Stimulated activated CD4-positive, alpha-beta T cell treated with anti-CD3 and anti-CD28 coated beads, Interleukin-2, amount 100 ng/mL, for 24 hours (primary cell): ENCODE measurements at places on chromosomes 11 and 22.

- no peak for DNase-seq
Observed at GRCh38 chr11:87320123-87320522, 282.4 kb downstream of the TMEM135 start.

DNA sequence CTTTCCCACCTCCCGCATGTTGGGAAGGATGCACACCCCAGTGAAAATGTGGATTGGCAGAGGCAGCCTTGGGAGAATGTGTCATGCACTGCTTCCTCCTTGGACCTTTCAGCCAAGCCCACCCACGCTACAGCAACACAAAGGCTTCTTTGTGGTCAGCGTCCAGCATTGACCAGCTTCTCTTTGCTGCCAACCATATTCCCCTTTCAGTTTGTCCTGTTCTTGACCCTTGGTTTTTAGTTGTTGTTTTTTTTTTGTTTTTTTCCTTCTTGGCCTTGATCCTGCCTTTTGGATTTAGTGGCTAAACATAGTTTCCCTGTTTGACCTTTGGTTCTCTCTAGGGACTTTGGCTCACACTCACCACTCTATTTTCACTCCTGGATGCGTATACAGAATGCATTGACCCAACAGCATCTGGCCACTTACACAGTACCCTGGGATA is 573.6 kb downstream of the INSC start:
- no peak for DNase-seq

- no peak for DNase-seq
Observed at GRCh38 chr11:57111619-57112018, 70.1 kb upstream of the LRRC55 start.

- no peak for DNase-seq
Observed at GRCh38 chr11:64367931-64368672, 9.1 kb downstream of the RPS6KA4 start.

DNA sequence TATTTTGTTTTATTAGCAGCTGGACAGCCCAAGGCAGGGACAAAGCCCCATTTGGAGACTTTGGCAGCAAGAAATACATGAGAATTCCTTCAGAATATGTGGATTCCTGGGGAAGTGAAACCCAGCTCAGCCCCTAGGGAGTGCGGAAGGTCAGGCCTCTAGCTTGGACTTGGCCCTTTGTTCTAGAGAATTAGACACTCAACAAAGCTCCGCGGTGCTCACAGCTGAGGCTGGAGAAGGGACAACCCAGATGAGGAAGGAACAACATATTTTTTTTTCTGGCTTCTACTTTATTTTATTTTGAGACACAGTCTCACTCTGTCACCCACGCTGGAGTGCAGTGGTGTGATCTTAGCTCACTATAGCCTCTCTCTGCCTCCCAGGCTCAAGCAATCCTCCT is 44.7 kb upstream of the SEPTIN5 start:
- no peak for DNase-seq

DNA sequence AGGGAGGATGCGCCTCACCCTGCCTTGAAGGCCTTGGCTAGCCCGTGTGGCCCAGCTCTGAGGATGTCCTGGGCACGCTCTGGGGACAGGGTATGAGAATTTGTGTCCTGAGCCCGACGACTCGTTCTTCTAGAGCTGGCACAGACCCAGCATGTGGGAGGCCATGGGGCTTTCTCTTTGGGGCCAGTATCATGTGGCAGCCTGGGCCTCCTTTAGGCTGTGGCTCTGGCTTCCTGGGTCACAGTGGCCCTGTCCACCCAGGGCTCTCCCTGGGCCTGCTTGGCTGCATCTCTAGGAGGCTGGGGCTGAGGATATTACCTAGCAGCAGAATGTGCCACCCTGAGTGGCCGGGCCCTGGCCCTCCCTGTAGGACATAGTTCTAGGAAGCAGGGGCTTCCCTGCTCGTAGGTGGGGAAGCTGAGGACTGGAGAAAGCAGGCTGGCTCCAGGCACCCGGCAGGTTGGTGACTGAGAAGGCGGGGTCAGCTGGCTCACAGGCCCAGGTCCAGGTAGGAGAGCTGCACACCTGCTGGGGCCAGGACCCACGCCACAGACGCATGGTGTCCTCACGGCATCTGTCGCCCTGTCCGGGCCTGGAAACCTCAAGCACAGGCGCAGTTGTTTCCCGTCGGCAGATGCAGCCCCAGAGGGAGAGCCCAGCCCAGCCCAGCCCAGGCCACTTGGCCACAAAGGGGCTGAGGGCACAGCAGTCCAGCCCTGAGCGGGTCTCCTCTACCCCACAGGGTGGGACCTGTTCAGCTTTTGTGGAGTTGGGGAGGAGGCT is 6.8 kb downstream of the CCDC188 start:
- DNase-seq, result no peak

DNA sequence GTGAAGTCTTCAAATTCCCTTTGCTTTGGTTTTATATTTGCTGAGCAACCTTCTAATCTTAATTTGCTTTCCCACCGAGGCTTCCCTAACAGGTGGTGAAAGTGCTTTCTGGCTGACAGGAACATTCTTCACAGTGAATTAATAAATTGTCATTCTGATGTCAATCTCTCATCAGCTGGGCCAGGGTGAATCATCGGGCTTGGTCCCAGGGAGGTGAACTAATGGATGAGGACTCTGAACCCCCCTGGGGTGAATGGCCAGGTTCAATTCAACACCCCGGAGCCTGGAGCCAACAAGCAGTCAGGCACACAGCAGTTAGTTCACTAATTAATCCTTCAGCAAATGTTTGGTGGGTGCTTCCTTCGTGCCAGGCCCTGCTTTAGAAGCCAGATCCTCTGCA is 155.4 kb upstream of the PDGFD start:
- DNase-seq, result no peak

DNA sequence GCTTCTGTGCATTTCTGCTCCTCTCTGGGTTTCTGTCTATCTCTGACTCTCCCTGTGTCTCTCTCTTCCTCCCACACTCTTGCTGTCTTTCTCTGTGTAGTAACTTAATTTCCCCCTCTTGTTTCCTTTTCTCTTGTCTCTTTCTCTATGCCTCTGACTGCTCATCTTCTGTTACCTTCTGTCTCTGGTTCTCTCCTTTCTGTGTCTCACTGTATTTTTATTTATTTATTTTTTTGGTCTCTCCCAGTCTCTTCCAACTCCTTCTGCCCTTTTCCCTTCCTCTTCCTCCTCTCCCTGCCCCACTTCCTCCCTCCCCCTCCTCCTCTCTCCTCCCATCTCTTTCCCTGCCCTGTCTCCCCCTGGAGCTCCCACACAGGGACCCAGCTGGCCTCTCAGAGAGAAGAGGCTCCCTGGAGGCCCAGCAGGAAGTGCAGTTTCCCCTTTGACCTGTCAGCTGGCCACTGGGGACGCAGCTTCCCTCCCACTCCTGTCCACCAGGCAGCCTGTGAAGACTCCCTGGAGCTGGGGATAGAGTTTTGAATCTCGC is 38.3 kb upstream of the MYH9 start:
- DNase-seq, result no peak

GRCh38 chr22:50274311-50274710 is 4.1 kb upstream of the MAPK11 start:
- DNase-seq, result peak; percentile 55

DNA sequence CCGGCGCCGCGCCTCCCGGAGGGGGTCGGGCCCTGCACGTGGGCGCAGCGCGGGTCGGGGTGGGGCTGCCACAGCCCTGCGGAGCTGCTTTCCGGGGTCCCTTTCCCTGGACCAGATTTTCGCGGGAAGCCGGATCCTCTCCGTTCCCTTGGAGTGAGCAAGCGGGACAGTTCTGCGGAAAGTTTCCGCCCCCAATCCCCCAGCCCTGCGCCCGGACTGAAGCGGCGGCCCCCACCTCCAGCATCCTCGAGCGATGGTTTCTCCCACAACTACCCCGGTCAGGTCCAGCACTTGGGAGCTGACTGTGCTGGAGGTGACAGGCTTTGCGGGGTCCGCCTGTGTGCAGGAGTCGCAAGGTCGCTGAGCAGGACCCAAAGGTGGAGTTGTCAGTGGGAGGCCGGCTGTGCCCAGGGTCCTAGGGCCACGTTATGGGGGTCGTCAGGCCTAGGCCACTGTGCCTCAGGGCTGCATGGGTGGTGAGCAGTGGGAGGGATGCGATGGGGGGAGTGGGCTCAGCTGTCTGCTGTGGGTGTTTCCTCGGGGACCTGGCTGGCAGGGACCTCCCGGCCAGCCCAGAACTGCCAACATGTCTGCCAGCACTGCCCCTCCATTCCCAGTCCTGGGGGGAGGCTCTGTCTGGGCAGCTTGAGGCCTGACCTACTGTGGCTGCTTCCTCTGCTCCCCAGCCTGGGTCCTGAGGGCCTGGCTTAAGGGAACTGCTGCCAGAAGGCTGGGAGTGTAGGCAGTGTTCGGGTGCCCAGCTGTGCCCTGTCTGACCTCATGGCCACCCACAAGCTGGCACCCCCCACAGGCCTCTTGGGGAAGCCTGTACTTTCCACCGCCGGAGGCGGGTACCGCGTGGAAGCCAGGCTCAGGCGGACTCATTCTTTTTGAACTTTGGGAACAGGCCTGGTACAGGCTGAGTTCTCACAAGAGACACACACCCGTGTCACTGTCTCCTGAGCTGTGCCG is 726 bp downstream of the ST3GAL4 start:
- peak; percentile 27 for DNase-seq

DNA sequence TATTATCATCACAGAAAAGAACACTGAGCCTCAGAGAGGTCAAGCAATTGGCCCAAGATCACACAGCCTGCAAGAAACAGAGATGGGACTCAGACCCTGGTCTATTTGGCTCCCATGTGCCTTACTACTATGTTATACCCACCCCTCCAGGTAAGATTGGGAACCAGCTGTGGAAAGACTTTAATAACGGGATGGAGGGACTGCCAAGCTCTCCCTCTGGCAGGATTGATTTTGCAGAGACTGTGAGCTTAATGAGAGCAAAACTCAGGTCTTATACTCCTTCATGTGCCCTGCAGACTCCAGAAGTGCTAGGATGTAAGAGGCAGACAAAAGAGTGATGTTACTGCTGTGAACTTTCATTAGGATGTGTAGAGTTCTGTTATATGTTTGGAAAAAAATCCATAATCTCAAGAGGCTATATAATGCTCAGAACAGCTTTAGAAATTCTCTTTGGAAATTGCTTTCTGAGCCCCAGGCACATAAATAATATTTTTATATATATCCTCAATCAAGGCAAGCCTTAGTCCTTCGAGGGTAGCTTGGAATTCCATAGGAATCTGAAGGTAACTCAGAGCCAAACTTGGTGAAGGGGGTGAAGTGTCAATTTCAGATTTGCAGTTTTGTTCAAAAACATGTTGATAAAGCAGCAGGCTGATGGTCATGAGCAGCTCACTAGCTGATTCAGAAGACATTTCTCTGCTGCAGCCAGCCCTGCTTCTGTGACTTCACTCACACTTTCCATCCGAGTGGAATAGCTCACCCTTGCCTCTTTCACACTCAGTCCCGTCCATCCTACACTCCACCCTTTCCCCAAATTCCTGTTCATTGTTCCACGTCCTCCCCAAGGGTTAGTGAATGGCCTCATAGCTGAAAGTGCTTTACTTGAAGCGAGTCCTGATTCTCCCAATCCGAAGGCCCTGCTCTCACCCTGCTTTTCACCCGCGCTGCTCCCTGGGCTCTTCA is 188.8 kb downstream of the SNX19 start:
- no peak for DNase-seq

GRCh38 chr11:110376711-110377324 is 52.9 kb upstream of the FDX1 start:
- peak; percentile 25 for DNase-seq

- no peak for DNase-seq
Observed at GRCh38 chr11:118168751-118169150, 7.7 kb downstream of the SCN2B start.

- no peak for DNase-seq
Observed at GRCh38 chr11:126748793-126749192, 251.8 kb downstream of the KIRREL3 start.

DNA sequence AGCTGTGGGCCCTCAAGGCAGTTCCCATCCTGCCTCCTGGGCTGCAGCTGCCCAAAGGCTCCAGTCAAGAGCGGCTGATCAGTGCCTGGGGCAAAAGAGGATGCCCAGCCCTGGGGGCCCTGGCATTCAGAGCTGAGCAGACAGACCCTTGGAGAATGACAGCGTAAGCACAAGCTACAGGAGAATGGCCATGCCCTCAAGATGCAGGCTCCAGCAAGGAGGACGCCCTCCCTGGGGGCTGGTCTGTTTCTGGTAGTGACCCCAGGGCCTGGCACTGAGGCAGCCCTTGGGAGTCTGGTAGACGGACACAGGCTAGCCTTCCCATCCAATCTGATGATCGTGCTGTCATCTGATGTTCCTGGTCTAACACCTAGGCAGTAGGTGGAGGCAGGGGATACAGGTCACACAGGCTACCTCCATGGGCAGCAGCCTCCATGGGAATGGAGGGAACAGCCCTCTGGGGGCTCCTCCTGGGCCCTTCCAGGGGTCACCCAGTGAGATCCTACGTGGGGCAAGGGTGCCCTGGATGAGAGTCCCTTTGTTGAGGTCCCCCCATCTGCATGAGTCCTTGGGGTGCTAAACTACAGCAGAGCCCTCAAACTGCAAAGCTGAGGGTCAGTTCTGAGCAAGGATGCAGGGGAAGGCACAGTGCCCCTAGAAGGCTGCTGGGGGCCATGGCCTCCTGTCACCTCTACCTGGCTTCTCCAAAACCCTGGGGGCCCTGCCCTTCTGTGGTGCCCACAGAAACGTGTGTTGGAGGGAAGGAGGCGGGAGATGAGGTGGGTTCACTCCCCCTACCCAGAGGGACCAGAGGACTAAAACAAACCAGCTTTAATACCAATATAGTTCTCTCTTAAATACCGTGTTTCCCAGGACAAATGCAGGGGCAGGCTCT is 10.2 kb upstream of the SF1 start:
- no peak for DNase-seq

DNA sequence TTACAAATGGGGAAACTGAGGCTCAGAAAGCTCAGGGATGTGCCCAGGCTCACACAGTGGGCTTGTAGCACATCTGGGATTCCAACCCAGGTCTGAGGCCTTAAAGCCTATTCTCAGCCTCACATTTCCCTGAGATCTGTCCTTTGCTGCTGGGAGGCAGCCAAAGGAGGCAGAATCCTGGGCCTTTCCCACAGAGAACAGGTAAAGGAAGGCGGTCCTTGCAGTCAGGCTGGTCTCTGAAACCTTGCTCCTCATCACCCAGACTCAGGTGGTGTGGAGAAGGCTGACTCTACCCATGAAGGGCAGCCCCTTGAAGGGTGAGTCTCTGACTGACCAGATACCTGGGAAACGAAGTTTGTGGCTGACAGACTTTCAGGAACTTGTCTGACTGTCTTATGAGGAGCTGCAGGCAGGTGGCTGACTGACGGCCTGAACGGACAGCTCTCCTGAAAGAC is 7.8 kb downstream of the SLCO2B1 start:
- DNase-seq, result no peak

- no peak for DNase-seq
Observed at GRCh38 chr11:19458231-19458630, 217.5 kb upstream of the E2F8 start.

GRCh38 chr11:97354026-97354425 is 964.2 kb downstream of the JRKL start:
- no peak for DNase-seq

DNA sequence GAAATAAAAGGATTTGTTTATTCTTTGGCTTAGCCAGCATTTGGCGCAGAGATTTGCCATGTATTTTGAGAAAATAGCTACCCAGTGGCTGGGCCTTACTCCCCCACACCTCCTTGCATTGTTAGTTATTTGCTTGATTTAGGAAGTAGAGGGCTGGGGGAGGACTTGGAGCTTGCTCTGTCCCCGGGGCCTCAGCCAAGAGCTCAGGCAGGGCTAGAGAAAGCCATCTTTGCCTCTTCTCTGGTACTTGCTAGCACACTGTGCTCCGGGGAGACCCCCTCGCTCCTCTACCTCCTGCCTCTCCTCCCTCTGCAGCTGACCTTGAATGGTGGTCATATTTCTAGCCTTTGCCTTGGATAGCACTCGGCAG is 93.0 kb downstream of the SCN3B start:
- DNase-seq, result no peak

- DNase-seq, result no peak
Observed at GRCh38 chr11:107203656-107204055, 185.4 kb upstream of the GUCY1A2 start.

GRCh38 chr22:43008921-43009320 is 6.0 kb downstream of the PACSIN2 start:
- no peak for DNase-seq
